ENCODE measurements at places on chromosomes 1 and 21.

- peak within 1 kb of the TSS; percentile 95 for H3K4me3 ChIP-seq
- peak within 1 kb of the TSS; percentile 88 for H3K27ac ChIP-seq
- peaks cover 32% of the 10 kb centered on the region for H3K36me3 ChIP-seq
- peak; percentile 85 for DNase-seq
These were observed at the start of gene PRDX6 for GRCh38 chr1:173477286-173478093. Gene PRDX6 (plus strand): TSS chr1:173477335. CDS start chr1:173477398, 63 bp downstream.

GRCh38 chr1:186875896-186876835, 47.4 kb downstream of the PLA2G4A start:
- no peak overlapping the region for H3K4me3 ChIP-seq
- peaks cover 19% of the 10 kb centered on the region for H3K27me3 ChIP-seq
- DNase-seq, result no peak
- H3K27ac ChIP-seq, result no peak overlapping the region
- no peaks in the 10 kb centered on the region for H3K4me1 ChIP-seq

DNA sequence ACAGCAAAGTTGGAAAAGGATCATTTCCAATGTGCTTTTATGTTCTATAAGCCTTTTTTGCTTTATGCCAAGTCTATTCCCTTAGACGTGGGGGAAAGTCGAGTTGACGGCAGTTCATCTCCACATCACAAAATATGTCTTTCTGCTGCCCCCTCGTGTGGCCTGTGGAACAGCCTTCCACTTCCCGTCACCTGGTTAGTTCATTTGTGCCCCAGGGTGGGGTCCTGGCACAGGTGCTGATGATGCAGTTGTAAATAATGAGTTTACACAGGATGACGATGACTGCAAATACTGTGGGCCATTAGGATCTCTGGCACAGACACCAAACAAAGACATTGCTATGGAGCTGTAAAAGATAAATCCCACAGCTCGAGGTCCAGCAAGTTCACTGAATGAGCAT, 10.0 kb upstream of the OTUD3 start:
- no peaks in the 10 kb centered on the region for H3K4me1 ChIP-seq
- peaks cover 17% of the 10 kb centered on the region for H3K27me3 ChIP-seq
- no peaks in the 10 kb centered on the region for H3K36me3 ChIP-seq
- H3K27ac ChIP-seq, result peak overlapping the region; percentile 66
- H3K4me3 ChIP-seq, result no peak overlapping the region
- no peak for DNase-seq

GRCh38 chr1:114107474-114108435, 45.9 kb downstream of the SYT6 start:
- H3K27me3 ChIP-seq, result peaks cover 26% of the 10 kb centered on the region
- peaks cover 29% of the 10 kb centered on the region for H3K4me1 ChIP-seq
- no peaks in the 10 kb centered on the region for H3K36me3 ChIP-seq
- no peak overlapping the region for H3K27ac ChIP-seq
- DNase-seq, result no peak

DNA sequence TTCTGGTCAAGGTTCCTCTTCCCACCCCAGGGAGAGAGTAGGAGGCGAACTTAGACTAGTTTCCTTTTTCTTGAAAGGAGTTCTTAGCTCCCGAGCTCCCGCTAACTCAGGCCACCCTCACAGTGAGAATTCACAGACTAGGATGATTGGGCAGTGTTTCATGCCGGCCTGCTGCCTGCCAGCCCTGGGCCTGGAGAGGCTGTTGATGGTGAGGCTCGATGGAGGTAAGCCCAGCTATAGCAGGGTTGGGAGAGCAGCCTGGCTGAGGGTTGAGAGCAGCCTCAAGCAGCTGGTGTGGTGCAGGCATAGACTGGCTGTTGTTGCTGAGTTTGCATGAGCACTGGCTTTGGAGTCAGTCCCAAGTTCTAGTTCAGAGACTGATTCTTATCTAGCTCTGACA, 274.4 kb downstream of the MATN1 start:
- no peaks in the 10 kb centered on the region for H3K4me1 ChIP-seq
- H3K27me3 ChIP-seq, result peaks cover 8% of the 10 kb centered on the region
- no peak overlapping the region for H3K4me3 ChIP-seq

GRCh38 chr1:98904684-98905083, 100.0 kb downstream of the PLPPR5 start:
- no peak overlapping the region for H3K4me3 ChIP-seq
- no peaks in the 10 kb centered on the region for H3K36me3 ChIP-seq
- H3K4me1 ChIP-seq, result no peaks in the 10 kb centered on the region
- DNase-seq, result no peak
- no peak overlapping the region for H3K27ac ChIP-seq

DNA sequence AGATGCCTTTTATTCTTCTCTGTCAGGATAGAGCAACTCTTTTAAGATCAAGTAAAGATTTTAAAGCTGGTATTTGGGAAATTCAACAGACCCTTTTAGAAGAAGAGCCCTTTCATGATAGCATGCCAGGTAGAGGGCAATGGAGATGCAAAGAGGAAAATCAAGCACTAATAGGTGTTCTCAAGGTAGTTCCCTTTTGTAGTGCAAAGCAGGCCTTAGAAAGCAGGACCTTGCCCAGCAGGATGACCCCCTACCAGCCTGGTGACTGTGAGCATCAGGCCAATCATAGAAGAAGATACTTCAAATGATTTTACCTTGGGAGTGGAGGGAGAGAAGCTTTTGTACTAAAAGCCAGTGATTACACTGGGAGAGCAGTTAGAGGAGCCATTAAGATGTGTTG, 381.4 kb upstream of the ZRANB2 start:
- no peaks in the 10 kb centered on the region for H3K36me3 ChIP-seq
- H3K27me3 ChIP-seq, result no peaks in the 10 kb centered on the region
- DNase-seq, result no peak

GRCh38 chr21:40208206-40208947, 341.1 kb downstream of the PCP4 start:
- no peak overlapping the region for H3K27ac ChIP-seq
- peaks cover 3% of the 10 kb centered on the region for H3K27me3 ChIP-seq
- no peaks in the 10 kb centered on the region for H3K36me3 ChIP-seq
- H3K4me3 ChIP-seq, result no peak overlapping the region

GRCh38 chr1:58722414-58722813, 22.6 kb upstream of the MYSM1 start:
- H3K36me3 ChIP-seq, result no peaks in the 10 kb centered on the region
- peaks cover 3% of the 10 kb centered on the region for H3K27me3 ChIP-seq
- DNase-seq, result no peak
- no peak overlapping the region for H3K4me3 ChIP-seq
- H3K27ac ChIP-seq, result no peak overlapping the region
- H3K4me1 ChIP-seq, result peaks cover 14% of the 10 kb centered on the region

DNA sequence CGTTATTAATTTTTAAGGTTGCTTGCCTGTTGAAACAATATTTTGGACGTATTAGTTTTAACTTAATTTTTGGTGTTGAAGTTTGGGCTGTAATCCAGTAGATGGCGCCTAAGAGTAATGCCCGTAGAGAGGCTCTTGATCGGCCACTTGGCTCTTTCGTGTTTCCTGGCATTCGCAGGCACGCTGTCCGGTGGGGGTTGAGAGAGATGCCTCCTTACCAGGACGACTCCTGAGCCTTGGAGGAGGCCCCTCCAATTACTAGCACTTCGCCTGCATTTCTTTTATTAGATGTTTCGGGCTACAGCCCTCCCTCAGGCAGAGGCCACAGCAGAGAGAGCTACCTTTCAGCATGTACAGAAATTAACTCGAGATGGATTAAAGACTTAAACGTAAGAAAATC, 12.0 kb downstream of the OR2M4 start:
- H3K36me3 ChIP-seq, result no peaks in the 10 kb centered on the region
- H3K4me1 ChIP-seq, result no peaks in the 10 kb centered on the region
- DNase-seq, result no peak
- H3K4me3 ChIP-seq, result no peak overlapping the region
- no peaks in the 10 kb centered on the region for H3K27me3 ChIP-seq

GRCh38 chr1:61052395-61053225, 29.8 kb upstream of the NFIA start:
- H3K4me3 ChIP-seq, result peak overlapping the region; percentile 81
- peaks cover 46% of the 10 kb centered on the region for H3K4me1 ChIP-seq
- H3K36me3 ChIP-seq, result no peaks in the 10 kb centered on the region
- DNase-seq, result no peak

- no peak for DNase-seq
- H3K4me3 ChIP-seq, result no peak overlapping the region
- peaks cover 31% of the 10 kb centered on the region for H3K4me1 ChIP-seq
- H3K36me3 ChIP-seq, result peaks cover 46% of the 10 kb centered on the region
These were observed 100.2 kb downstream of the SMYD2 start for GRCh38 chr1:214380986-214381695.

DNA sequence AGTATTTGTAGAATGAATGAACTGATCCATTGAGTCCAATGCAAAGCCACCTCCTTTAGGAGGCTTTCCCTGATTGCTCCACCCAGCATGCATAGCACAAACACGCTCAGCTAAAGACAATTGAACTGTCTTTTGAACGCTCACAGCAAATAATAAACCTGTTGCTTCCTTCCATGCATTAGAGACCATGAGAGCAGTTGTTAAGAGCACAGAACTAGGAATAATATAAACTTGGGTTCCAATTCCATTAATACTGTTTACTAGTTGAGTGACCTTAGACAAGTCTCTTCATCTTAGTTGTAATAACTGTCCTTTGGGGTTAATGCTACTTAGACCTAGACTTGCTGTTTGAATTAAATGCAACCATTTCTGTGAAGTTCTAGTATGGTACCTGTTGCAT, 5.9 kb upstream of the MEF2D start:
- no peak overlapping the region for H3K4me3 ChIP-seq
- H3K4me1 ChIP-seq, result peaks cover 37% of the 10 kb centered on the region
- peaks cover 12% of the 10 kb centered on the region for H3K27me3 ChIP-seq
- H3K36me3 ChIP-seq, result no peaks in the 10 kb centered on the region
- peak overlapping the region; percentile 93 for H3K27ac ChIP-seq
- DNase-seq, result no peak

DNA sequence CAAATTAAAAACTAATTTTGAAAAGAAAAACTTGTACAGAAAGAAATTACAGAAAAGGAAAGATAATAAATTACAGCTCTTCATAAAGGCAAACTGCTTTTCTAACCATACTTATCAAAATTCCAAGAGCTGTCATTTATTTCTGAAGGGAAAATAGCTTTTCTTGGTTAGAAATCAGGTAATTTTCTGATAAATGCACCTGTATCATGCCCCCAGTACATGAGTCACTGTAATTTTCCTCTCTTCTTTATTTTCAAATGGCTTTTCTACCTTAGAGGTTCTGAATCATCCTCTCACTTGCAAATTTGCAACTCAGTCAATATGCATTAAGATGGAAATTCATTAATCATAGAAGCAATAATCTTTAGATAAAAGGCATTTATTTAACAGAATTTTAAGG, 100.1 kb downstream of the SLC35F3 start:
- peaks cover 52% of the 10 kb centered on the region for H3K27me3 ChIP-seq
- H3K4me1 ChIP-seq, result no peaks in the 10 kb centered on the region
- no peaks in the 10 kb centered on the region for H3K36me3 ChIP-seq
- no peak for DNase-seq
- no peak overlapping the region for H3K4me3 ChIP-seq

DNA sequence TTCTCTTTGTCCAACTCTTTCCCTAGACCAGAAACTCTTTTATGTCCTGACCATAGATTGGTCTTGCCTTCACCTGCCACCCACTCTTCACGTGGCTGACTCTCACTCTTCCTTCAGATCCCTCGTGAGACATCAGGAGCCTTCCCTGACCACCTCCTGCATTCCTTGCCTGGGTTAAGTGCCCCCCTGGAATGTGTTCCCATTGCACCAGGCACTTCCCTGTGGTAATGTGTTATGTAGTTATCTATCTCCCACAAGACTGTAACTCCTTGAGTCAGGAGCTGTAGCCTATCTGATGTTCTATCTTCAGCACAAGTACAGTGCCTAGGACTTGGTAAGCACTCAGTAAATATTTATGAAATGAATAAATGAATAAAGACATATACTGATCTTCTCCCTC, 111.2 kb upstream of the CTTNBP2NL start:
- DNase-seq, result no peak
- H3K36me3 ChIP-seq, result no peaks in the 10 kb centered on the region
- peaks cover 28% of the 10 kb centered on the region for H3K27me3 ChIP-seq
- no peak overlapping the region for H3K4me3 ChIP-seq
- H3K27ac ChIP-seq, result no peak overlapping the region

DNA sequence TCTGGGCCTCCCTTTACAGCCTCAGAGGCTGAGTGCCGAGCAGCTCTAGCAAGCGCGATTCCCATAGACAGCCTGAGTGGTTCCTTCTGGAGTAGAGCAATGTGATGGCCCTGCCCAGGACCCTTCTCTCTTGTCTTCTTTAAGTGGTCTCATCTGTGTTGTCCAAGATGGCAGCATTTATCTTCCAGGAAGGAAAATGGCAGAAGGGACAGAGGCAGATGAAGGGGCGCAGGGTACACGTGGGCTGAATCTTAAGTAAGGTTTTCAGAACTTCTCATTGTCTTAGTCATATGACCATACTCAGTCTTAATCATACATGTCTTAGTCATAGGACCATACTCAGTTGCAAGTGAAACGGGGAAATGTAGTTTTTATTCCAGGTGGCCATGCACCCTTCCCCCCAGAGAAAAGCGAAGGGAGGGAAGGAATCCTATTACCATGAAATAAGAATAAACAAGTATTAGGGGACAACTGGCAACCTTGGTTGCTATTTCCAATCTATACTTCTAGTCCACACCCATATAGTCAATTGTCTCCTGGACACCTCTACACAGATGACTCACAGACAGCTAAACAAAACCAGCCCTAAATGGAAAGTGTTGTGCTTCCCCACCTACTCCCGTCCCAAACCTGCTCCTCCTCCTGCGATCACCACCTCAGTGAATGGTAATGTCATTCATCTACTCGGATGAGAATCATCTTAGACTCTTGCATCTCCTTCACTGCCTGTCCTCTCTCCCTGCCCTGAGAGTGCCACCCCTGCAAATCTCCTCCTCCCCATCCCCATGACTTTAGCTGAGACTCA, 13.3 kb downstream of the OVAAL start:
- H3K27ac ChIP-seq, result peak overlapping the region; percentile 40
- peaks cover 17% of the 10 kb centered on the region for H3K4me1 ChIP-seq
- no peak overlapping the region for H3K4me3 ChIP-seq
- no peaks in the 10 kb centered on the region for H3K27me3 ChIP-seq

- peak overlapping the region; percentile 91 for H3K4me3 ChIP-seq
- peaks cover 64% of the 10 kb centered on the region for H3K4me1 ChIP-seq
- no peaks in the 10 kb centered on the region for H3K36me3 ChIP-seq
- no peak for DNase-seq
These were observed 540 bp downstream of the ARHGEF2 start for GRCh38 chr1:155977690-155978324.

GRCh38 chr1:65104854-65105534, 43.0 kb upstream of the AK4 start:
- no peak for DNase-seq
- H3K4me1 ChIP-seq, result peaks cover 12% of the 10 kb centered on the region
- no peaks in the 10 kb centered on the region for H3K27me3 ChIP-seq
- H3K36me3 ChIP-seq, result no peaks in the 10 kb centered on the region

All from type B pancreatic cell (in vitro differentiated cells).